Left ventricle myocardium superior (tissue), 1 donor: ENCODE measurements at places on chromosomes 16 and 17. TPM values are rescaled to one million over a fixed set of nuclear protein-coding genes. Genes with fewer than 3 reads are reported as not detected.

GRCh38 chr17:1970843-1971384, 54.2 kb downstream of the RTN4RL1 start:
- DNase-seq: no peak

- DNase-seq: peak; percentile 62
Observed at GRCh38 chr16:27867122-27868110, 196.1 kb downstream of the GSG1L start.

DNA sequence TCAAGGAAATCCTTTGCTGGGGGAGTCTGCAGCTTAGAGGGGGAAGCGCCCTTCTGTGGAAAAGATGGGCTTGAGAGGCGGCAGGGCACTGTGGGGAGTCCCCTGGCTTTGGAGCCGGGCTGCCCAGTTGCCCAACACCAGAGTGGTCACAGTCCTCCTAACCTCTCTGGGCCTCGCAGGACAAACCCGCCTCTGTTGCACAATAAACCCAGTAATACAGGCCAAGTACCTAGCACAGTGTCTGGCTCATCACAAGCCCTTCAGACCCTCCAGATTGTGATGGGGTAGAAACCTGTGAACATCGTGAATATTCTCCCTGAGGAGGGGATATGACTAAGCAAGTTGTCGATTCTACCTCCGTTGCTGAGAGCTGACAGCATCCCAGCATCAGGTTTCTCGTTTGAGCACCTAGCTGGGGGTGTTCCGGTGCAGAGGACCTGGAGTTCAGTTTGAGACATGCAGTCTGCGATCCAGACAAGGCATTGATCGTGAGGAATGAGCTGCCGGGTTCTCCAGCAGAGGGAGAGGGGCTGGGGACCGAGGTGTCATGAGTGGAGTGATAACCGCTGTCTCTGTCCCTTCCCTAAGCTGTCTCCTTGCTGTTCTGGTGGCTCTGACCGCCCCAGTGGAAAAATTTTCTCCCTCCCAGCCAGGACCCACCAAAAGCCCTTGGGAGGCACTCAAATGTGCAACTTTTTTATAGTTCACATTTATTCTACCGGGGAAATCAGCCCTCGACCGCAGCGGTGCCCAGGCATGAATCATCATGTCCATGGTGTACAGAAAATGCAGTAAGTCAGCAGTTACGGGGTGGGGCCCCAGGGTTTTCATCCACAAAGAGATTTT, 161.9 kb downstream of the WSCD1 start:
- no peak for DNase-seq

DNA sequence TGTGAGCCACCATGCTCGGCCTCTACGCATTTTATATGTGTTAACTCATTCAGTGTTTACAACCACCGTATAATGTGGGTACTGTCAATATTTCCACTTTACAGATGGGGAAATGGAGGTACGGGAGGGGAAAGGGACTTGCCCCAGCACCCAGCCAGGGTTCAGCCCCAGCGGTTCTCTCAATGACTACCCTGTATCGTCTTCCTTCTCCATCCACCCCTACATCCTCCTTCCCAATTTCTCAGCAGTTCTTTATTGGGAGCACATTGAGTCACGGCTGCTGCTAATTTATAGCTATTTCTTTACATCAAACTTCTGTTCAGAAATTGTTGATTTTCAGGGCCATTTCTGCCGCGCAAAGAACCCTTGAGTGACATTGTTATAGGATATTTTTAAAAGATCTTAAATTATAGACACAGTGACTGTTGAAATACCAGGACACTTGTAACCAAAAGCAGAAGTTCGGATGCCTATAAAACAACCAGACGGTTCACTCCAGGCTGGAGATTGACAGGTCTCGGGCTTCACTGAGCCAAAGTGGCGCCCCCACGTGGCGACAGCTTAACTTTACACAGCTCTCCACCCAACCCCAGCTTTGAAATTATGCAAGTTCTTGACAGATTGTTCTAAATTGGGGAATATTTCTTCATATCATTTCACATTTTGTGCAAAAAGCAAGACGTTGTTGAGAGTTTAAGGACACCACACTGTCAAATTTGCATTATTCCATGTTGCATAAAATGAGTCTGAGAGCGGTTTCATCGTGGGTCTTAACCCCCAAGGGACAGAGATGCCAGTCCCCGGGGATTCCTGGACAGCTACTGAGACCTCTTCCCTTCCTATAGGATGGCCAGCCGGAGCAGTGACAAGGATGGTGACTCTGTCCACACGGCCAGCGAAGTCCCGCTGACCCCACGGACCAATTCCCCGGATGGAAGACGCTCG, 11.8 kb downstream of the SYT17 start:
- peak; percentile 76 for DNase-seq

- no peak for DNase-seq
Observed at GRCh38 chr16:67228034-67228785, 1.3 kb downstream of the TMEM208 start.

USP43 gene
- 0.12 TPM for total RNA-seq

ACSM2A gene
- not detected for total RNA-seq

AURKB gene
- 0.47 TPM for total RNA-seq

CD300LG gene
- total RNA-seq: 19.1 TPM

GDPD3 gene
- 2.0 TPM for total RNA-seq
